Activated T-cell treated with anti-CD3 and anti-CD28 coated beads for 48 hours (primary cell): ENCODE measurements at places on chromosomes 12 and 14.

DNA sequence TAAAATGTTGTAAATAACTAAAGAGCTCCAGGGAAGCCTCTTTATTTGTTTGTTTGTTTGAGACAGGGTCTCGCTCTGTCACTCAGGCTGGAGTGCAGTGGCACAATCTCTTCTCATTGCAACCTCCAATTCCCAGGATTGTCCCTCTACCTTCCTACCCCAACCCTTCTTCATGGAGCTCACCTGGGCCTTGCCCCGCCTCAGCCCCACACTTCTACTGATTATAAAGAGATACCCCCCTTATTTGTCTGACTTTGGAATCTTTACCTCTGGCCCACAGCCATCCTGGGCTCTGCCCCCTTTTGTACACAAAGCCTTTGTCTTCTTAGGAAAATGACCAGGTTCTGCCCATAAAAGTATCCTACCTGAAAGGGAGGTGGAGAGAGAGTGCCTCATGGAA is 9.1 kb upstream of the BLTP3B start:
- no peak for DNase-seq

DNA sequence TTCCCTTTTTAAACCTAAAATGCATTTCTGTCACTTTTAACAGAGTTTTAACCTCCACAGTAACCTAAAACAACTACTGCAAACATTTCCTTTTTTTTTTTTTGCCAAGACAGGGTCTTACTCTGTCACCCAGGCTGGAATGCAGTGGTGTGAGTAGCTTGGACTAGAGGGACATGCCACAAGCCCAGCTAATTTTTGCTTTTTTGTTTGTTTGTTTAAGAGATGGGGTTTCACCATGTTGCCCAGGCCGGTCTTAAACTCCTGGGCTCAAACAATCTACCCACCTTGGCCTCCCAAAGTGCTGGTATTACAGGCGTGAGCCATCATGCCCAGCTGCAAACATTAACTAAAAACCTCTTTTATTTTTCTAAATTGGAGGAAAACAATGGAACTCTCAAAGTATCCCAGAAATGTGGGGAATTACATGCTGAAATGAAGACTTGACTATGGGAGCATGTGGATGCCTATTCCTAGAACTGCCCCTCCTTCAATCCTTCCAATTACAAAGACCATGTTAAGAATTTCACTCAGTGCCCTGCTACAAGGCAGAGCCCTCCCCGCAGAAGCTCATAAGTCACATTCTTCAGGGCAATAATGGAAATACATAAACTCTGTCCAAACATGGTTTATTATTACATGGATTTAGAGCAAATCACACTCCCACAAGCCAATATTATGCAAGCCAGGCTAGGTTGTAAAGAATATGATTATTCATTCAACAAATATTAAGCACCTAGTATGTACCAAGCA is 66.9 kb downstream of the C12orf56 start:
- no peak for DNase-seq

DNA sequence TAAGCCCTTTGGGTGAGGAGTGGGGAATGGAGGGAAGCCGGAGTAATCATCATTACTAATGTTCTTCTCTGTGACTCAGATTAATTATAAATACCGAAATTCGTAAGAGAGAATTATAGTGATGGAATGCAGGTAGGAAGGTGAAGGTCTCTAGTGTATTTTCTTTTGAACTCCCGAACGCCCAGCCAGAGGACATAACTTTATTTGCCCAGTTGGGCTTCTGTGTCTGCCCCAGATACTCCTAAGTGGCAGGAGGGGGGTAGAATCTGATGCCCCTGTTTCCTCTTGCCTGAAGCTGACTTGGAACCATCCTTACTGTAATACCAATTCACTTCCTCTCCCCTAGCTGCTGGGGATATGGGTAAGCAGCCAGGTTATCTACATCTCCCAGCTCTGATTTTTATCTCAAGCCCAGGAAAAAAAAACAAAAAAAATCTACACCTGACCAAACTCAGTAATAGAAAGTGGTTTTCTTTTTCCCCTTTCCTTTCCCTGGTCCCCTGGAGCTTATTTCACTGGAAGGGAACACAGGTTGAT is 84.4 kb upstream of the CISTR start:
- no peak for DNase-seq

DNA sequence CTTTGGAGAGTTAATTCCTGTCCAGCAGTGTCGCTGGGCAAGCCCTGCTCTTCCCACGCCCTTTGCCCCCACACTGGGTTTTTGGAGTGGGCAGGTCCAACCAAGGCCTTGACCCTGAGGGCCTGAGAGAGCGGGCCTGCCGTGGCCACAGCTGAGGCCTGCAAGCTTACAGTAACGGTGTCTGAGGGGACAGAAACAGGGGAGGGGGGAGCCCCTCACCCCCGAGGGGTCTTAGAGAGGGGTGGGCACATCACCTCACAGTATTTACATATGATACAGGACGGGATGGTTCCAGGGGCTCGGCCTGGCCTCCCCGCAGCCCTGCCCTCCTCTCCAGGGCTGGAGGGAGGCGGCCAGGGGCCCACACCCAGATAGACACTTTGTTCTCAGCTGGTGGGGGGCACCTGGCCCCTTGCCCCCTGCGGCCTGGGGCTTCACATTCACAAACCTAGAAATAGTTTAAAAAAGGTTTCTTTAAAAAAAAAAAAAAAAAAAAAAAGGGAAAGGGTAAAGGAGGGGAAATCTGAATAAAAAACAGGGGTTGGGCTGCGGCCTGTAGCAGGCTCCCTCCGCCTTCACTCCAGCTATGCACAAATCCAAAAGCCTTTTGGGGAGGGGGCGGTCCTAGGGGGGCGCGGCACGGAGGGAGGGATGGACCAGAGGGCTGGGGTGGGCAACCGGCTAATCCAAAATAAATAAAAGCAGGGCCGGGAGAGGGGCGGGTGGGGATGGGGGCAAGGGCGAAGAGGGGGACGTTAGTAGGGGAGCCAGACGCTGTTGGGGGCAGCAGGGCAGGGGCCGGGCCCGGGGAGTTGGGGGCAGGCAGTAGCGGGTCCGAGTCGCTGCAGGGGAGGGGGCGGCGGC is 14.8 kb upstream of the PLA2G1B start:
- no peak for DNase-seq

DNA sequence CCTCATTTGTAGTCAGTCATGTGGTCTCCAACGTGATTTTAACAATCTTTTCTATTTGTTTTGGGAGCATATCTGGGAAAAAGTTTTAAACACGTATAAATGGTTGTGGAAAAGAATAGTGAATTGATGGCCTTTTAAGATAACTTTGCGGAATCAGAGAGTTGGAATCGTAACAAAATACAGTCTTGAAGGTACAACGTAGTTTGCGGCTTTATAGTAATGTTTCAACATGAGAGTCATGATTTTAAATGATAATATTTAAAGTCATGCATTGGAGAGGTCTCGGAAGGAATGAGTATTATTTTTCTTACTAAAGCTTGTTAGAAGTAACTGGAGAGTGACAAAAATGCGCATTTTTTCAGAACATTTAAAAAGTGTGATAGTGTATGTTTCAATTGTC is 1.6 kb downstream of the AEBP2 start:
- DNase-seq, result no peak

GRCh38 chr12:123263196-123263817 is 8.3 kb downstream of the CDK2AP1 start:
- no peak for DNase-seq

GRCh38 chr14:77338302-77338701 is 17.5 kb downstream of the GSTZ1 start:
- no peak for DNase-seq

- no peak for DNase-seq
Observed at GRCh38 chr14:75533791-75534555, 11.7 kb downstream of the BATF start.

- DNase-seq, result no peak
Observed at GRCh38 chr14:21781543-21781942, 107.9 kb upstream of the OR4E1 start.

DNA sequence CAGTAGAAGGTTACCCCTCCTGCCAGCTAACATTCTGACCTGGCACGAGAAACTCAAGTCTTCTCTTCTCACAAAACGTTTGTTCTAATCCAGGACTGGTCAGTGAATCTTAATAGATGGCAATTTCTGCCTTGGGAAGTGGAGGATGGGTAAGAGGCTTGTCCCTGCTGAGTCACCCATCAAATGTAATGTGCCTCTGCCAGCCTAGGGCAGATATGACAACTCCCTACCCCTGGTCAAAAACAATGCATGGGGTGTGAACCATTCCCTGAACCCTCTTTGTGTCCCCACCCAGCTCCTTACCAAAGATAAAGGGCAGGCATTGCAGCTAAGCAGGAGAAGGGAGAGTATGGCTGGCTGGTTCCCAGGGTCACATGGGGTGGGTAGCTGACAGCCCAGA is 1052.9 kb downstream of the GALC start:
- no peak for DNase-seq

DNA sequence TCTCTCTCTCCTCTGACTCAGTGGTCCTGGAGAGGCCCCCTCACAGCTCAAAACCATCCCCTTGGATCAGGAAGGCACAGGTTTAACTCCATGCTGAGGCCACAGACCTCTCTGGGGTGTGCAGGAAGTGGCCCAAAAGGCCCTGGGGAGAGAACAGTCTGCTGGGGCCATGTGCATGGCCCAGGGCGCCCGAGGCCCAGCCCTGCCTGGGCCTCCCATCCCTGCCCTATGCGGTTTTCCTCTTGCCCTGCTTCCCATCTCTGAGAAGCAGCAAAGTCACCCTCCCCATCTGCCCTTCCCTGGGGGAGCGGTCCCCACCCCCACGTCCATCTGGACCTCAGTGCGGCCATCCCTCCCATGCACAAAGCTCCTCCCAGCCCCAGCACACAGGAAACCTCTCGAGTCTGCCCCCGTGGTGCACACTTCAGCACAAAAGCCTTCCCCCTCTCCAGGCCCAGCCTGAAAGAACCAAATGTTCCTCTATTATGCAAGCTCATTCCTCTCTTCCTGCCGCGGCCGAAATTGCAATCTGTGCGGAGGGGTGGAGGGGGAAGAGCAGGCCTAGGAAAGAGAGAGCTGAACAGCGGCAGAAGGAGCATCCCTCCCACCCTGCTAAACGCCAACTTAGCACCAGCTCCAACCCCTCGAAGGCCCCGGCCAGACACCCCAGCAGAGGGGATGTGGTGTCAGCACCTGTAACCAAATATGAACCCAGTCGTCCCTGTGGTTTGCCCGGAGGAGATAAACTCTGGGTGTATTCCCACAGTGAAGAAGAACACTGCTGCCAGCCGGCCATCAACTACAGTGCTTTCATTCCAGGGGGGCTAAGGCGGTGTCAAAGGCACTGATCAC is 108.5 kb downstream of the SCARB1 start:
- DNase-seq, result no peak

- DNase-seq, result no peak
Observed at GRCh38 chr14:69326611-69327010, 66.7 kb downstream of the GALNT16 start.

GRCh38 chr14:50044042-50044651 is 72.2 kb downstream of the VCPKMT start:
- DNase-seq, result no peak

GRCh38 chr12:131128556-131128955 is 174.8 kb downstream of the ADGRD1 start:
- DNase-seq, result no peak

DNA sequence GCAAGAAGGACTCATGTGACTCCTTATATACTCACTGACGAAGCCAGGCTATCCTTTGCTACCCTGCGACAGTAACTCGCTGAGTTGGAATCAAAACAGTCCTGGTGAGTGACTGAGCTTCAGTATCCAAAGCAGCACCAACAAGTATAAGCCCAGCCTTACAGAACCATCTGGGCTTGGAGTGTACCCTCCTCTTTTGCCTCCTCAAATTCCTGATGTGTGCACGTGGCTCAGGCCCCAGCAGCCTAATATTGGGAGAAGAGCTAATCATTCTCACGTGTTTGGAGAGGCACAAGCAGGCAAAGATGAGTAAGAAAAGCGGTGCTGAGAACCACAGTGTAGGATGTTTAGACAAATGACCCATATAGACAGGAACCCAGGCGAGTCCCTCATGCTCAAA is 34.4 kb downstream of the PPTC7 start:
- no peak for DNase-seq

DNA sequence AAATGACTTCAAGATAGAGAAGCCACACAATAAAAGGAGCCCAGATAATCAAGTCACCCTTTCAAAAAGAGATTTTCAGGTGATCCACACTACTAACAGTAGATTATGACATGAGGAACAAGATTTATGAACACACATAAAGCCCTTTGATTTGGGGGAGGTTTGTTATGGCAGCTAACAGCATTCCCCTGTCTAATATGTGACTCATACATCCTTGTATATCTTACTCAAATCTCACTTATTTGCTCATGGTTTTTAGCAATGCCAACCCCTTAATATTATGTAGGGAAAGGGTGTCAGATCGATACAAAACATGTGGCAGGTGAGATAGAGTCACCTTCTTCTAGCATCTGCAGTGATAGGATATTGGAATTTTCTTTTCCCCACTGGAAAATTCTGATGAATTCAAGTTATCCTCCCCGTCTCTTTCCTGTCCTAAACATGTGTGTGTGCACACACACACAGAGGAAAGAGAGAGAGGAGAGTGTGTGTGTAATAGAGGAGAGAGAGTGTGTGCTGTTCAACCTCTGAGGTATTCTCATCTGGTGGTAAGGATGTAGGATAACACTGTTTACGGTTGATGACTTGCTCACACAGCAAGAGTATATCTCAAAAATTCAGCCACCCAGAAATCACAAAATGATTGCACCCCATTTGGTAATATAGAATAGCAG is 319.9 kb downstream of the KCNC2 start:
- DNase-seq, result no peak

DNA sequence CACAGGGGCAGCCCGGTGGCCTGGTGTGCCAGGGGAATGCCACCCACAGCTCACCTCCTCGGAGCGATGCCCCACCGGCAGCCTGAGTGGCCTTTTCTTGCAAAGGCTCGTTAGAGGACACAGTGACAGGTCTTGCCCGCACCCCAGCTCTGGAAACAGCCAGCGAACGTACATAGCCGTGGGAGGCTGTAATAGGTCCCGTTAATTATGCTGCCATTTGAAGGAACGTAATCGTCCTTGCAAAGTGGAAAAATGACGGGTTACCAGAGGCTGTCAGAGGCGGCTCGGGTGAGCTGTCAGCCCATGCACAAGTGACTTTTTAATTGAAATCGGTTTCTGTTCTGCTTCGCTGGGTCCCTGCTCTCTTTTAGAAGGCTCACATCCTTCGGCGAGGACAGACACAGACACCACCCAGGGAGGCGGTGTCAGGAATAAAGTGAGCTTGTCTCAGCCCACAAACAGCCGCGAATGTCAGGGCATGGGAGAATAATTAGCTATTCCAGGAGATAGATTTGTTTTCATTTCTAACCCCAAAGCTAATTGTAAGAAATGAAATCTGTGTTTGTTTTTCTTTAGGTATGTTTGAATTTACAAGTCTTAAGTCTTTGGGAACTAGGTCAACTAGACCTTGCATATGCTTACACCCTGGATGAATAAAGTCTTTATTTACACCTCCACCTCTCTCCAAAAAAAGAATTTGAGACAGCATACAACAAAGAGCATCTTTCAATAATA is 77.2 kb upstream of the RFLNA start:
- no peak for DNase-seq
